PC-9 (cell line): ENCODE measurements at places on chromosomes 6 and 20. TPM values are rescaled to one million over a fixed set of nuclear protein-coding genes. Genes with fewer than 3 reads are reported as not detected.

The RNF144B gene
- 26.2 and 34.5 TPM in 2 replicates for total RNA-seq

The KCNQ5 gene
- total RNA-seq: 0.20 and 1.2 TPM in 2 replicates

The SMPDL3A gene
- total RNA-seq: 2.4 TPM in 2 replicates

The AAR2 gene
- total RNA-seq: 19.4 and 25.7 TPM in 2 replicates

The GSTA4 gene
- 2.5 and 3.4 TPM in 2 replicates for total RNA-seq

The RAB44 gene
- not detected in 2 replicates for total RNA-seq
